Pons (tissue), 1 donor: ENCODE measurements at places on chromosomes 5 and 9.

GRCh38 chr5:141762790-141763368 is 80.8 kb upstream of the ARAP3 start:
- DNase-seq, result peak; percentile 30

- no peak for DNase-seq
Observed at GRCh38 chr5:14161825-14162556, 18.8 kb downstream of the TRIO start.

- DNase-seq, result no peak
Observed at GRCh38 chr9:5764130-5764868, 68.6 kb downstream of the ERMP1 start.

DNA sequence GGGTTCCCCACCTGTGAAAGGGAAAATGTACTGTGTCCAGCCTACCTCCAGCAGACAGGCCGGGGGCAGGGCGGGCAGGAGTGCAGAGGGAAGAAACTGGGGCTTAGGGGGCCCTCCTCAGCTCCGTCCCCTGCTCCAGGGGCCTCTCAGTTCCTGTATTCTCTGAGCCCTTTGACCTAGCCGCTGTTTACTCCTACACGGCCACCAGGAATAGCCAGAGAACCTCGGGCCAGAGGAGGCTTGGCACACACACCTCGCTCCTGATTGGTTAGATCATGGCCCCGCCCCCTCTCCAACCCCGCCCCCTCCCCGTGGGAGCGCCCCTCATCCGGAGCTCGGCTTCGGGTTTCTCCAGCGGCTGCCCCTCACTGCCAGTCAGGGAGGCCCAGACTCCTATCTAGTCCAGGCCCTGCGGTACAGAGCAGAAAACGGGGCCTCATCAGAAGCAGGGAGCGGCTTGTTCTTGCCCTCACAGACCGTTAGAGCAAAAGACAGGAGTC is 2.2 kb downstream of the ST6GALNAC6 start:
- DNase-seq, result peak; percentile 70

DNA sequence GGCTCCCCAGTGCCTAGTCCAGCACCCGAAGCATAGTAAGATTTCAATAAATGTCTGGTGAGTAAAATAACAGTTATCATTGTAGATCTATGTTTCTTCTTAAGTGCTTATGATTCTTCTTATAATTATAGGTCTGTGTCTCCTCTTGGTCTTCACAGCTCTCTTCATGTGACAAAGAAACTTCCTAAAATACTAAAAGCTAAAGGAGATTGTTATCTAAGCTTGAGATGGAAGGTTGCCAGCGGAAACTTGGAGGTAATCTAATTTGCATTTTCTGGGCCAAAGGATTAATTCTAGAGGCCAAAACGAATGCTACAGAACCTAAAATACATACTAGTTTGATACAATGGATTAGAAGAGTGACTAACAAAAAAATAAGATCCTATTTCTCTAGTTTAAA is 13.6 kb upstream of the ARHGAP26 start:
- no peak for DNase-seq

GRCh38 chr9:11757408-11757807 is 935.8 kb upstream of the TYRP1 start:
- no peak for DNase-seq

DNA sequence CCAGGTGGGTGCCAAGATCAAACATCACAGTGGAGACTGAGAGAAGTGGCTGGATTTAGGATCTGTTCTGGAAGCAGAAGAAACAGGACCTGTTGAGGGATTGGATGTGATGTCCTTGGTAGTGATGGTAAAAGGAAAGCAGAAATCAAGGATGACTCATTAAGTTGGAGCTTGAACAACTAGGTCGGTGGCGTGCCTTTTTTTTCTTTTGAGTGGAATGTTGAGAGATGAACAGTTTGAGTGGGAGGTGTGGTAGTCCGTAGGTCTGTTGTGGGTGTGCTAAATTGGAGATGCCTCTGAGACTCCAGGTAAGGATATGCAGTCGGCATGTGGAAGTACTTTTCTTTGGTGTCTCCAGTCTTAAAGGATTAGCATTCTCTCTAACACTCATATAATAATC is 92.1 kb upstream of the IL12B start:
- no peak for DNase-seq

DNA sequence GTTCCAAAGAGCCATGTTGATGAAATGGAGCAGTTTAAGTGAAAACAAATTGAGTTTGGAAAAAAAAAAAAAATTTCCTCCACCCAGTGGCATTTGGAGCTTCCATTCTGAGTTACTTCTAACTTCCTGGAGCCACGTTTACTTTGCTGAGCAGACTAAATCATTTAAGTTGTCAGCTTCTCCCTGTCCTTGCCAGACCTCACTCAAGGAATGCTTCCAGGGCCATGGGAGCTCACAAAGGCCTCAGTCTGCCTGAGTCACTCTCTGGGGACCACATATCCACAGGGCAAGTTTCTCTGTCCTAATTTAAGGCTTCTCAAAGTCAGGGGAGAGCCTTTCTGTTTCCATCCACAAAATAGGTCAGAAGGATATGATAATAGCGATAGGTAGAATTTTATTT is 210.3 kb upstream of the TNC start:
- no peak for DNase-seq

DNA sequence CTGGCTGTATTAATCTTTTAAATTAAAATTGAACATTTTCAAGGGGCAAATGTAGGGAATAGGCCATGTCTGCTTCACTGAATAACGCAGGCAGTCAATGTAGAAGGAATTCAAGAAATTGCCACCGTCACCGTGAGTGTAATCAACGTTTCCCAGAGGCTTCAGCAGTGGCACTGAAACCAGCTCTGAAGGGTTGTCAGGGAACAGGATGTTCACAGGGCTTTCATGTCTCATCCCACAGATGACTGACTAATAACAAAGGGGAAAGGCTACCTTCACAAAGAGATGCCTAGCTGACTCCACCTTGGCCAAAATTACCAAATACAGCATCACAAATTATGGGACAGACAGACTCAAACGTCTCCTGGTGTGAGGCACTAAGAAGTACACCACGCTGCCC is 70.4 kb upstream of the SIMC1 start:
- DNase-seq, result no peak

DNA sequence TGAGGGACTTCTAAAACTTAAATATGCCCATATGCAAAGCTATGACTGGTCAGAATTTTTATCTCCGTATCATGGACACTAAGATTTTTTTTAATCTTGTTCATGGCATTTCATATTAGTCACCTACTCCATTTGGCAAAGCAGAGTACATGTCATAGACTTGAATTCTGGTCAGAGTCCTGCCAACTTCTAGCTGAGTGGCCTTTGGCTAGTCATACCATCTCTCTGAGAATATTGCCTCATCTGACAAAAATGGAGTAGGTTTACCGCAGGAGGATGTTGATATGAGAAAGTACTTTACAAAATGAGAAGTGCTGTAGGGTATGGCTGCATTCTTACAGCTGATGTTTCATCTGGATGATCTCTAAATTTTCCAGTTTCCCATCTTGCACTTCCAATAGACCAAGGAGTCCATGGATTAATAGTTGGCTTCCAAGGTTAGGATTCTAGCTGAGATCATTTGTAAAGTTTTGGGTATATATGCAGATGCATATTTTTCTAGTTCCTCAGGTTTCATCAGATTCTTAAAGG is 150.8 kb upstream of the NR3C1 start:
- DNase-seq, result no peak

DNA sequence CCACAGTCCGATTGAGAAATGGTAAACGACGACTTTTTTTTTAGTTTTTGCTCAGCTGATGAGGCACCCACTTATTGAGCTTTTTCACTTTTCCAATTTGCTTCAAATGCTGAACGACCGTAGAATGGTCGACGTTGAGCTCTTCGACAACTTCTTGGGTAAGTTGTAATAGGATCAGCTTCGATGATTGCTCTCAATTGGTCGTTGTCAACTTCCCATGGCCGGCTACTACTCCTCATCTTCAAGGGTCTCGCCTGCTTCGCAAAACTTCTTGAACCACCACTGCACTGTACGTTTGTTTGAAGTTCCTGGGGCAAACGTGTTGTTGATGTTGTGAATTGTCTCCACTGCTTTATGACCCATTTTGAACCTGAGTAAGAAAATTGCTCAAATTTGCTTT is 35.7 kb downstream of the NSD1 start:
- no peak for DNase-seq

DNA sequence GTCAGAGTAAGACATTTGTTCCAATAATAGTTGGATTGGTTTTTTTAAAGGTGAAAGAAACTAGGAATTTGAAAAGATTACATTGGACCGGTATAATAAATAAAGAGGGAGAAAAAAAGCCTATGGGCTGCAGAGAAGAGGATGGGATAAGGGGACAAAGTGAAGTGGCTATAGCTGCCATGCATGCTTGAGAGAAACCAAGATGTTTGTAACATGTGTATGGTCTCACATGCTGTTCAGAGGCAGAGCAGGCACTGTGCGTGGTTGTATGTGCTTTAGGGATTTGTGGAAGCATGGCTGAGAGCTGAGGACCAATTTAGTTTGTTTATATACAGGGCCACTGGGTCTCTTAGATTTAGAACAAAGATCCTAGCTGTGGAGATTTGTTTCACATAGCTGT is 32.7 kb downstream of the LNPEP start:
- DNase-seq, result no peak

- no peak for DNase-seq
Observed at GRCh38 chr9:38137342-38137741, 68.3 kb upstream of the SHB start.

- no peak for DNase-seq
Observed at GRCh38 chr5:113176196-113176595, 199.6 kb downstream of the DCP2 start.

GRCh38 chr5:154223320-154223719 is 32.8 kb downstream of the GALNT10 start:
- no peak for DNase-seq

- DNase-seq, result no peak
Observed at GRCh38 chr5:137395011-137395755, 103.9 kb downstream of the SPOCK1 start.

DNA sequence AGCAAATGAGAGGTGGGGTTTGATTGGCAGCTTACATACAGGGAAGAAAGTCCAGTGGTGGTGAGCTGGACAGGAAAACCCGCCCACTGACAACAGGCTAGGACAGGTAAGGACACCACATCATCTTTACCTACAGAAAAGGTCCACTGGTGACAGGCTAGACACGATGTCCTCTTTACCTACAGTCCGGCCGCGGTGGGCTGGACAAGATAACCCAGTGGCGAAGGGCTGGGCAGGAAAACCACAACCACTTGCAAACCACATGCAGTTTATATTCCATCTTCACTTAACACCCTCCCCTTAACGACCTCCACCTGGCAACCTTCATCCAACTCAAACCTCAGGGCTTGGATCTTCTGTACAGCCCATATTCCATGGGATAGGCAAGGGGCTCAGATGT is 5.0 kb upstream of the NIPAL4 start:
- DNase-seq, result no peak

- no peak for DNase-seq
Observed at GRCh38 chr9:6592791-6593190, 52.7 kb downstream of the GLDC start.

GRCh38 chr9:115099901-115100300 is 18.1 kb downstream of the TNC start:
- peak; percentile 17 for DNase-seq

DNA sequence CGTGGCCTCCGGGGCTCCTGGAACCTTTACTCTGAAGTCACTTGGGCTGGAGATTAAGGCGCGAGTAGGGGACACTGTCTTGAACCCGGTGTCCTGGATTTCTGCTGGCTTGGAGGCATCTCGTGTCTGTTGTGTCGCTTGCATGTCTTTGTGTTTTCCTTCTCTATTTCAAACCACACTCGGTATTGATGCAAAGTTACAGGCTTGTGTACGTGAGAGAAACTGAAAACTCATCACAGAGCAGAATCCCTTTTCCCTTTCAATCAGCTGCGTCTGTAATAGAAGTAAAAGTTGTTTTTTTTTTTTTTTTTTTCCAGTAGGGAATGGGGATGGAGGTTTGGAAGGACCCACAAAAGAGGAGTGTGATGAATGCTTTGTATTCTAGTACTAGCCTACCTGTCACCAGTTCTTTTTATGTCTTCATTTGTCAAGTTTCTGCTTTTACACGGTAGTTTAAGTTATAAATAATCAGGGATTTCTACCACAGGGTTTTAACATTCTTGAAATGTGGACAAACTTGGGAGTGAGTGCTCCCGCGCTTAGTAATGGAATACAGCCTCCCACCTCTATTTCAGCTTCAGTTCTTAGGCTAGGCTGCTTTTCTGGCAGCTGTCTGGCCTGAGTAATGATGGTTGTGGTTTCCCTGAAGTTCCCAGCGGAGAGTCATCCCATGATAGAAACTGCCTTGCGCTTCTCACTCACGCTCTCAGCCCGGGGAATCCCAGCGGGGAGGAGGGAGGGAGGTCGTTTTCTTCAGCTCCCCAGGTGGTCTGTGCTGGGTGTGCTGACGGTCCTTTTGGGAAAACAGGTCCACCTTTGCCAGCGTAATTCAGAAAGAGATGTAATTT is 763 bp downstream of the TJP2 start:
- DNase-seq, result peak; percentile 59

- no peak for DNase-seq
Observed at GRCh38 chr5:74085186-74085585, 459.2 kb downstream of the ARHGEF28 start.
